Posterior cingulate gyrus (tissue), 11 donors: ENCODE measurements at places on chromosomes 7 and 10.

DNA sequence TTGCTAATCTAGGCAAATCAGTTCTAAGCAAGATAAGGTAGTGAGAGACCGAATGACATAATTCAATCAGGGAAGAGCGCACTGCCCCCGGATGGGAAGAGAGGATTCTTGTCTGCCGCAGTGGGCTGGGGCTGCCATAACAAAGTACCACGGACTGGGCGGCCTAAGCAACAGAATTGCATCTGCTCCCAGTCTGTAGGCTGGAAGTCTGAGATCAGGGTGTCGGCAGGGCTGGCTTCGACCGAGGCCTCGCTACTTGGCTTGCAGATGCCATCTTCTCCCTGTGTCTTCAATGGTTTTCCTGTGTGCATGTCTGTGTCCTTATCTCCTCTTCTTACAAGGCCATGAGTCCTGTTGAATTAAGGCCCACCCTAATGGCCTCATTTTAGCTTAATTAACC, 59.7 kb upstream of the TMEM72 start:
- DNase-seq, result no peak

DNA sequence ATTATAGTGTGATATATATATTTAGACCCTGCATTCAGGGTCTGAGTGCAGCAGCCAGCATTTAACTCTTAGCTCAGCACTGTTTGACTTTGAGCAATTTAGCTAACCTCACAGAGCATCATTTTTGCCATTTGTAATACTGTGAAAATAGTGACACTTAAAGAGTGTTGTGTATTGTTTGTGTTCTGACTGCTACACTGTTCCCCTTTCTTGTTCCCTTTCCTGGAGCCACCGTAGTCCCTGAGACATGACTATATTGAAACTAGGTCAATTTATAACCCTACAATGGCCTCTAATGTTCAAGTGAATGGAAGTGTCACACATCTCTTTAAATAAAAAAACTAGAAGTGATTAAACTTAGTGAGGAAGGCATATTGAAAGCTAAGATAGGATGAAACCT, 20.3 kb upstream of the CD36 start:
- no peak for DNase-seq

DNA sequence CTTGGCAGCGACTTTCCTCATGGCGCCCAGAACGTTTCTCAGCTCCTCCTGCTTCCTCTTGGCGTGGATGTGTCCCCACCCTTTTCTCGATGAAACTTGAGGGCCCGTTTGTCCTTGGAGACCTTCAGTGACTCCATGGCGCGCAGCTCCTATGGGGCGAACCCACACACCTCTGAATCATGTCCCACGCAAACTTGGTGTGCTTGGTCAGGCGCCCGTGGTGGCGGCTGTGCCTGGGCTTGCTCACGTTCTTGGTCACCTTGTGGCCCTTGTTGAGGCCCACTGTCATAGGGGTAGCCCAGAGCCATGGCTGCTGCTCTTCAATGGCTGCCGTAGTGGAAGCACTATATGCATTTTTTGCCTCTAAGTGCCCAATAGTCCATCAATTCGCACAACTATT, 117.5 kb upstream of the FOXP2 start:
- DNase-seq, result no peak

DNA sequence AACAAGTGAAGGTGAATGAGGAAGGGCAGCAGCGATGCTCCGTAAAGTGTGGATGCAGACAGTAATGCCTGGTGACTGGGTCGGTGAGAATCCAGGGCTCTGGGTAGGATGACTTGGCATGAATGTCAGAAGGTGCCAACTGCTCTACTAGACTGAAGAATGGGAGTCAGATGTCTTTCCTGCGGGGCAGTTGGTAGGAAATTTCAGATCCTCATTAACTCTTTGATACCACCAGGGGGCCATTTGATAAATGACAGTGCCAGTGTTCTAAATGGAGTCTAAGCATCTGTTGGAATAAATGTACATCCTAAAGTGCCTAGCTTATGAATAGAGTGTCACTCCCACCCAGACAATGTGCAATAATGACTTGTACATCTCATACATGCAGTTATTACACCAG, 462.0 kb downstream of the GRM8 start:
- no peak for DNase-seq

GRCh38 chr7:39594988-39595620, 28.3 kb upstream of the RALA start:
- no peak for DNase-seq

GRCh38 chr7:120402801-120403200, 129.8 kb downstream of the KCND2 start:
- no peak for DNase-seq

GRCh38 chr7:147235645-147236382, 1119.2 kb downstream of the CNTNAP2 start:
- no peak for DNase-seq

GRCh38 chr10:15444105-15445005, 73.3 kb upstream of the FAM171A1 start:
- no peak for DNase-seq

- no peak for DNase-seq
Measured at GRCh38 chr10:35208949-35209613, 82.4 kb downstream of the CREM start.

DNA sequence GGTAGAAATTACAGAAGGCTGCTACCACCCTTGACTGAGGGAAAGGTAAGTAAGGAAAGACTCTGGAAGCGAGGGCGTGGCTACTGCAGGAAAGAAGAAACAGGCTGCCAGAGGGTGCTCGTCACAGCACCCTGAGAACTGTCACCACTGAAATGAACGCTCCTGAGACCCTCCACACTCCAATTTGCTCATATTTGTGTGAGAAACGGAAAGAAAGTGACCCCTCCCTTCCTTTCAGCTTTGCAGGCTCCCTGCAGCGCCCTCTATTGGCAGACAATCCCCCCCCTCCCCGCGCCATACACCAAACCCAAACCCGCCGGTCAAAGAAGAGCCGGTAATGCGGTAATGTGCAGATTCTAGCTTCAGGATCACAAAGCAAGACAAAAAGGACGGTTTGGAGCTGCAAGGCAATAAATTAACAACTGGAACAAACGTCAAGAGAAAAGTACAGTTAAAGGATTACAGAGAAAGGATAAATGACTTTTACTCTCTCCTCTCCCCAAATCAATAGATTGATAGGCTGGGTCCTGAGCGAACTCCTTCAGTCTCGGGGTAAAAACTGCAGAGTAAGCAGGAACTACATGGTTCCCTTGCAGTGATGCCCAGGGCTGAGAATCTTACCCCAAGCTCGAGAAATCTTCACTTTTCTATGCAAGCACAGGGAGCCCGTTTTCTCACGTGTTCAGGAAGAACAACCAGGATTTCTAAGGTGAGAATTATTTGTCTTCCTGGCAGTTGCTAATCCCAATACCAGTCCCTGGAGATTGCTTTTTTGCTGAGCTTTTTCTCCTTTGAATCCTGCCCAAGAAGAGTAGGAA, 47.6 kb downstream of the STEAP1B start:
- DNase-seq, result peak; percentile 90

DNA sequence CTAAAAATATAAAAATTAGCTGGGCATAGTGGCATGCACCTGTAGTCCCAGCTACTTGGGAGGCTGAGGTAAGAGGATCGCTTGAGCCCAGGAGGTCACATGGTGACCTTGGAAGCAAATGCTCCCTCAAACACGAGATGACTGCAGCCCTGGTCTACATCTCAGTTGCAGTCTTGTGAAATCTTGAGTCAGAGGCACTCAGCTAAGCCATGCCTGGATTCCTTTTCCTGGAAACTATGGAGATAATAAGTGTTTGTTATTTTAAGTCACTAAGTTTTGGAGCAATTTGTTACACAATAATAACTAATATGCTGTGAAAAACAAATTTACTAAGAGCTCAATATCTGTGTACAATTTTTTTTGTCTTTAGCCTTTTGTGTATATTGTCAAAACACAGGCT, 284.3 kb upstream of the KAT6B start:
- DNase-seq, result no peak

DNA sequence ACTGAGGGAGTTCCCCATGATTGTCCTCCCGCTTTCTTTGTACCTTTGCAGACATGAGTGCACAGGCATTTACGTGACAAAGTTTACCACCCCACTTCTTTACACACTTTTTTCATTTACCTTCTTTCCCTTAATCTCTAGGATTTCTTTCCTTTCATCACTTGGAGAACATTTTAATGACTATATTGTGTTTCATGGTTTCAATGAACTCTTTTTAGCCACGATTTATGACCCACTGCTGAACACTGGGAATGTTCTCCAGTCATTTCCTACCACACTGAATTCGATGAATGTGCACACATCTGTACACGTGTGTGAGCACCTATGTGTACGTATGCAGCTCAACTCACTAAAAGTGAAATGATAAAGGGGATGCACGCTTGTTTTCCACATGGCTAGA, 371.7 kb upstream of the IGFBP3 start:
- no peak for DNase-seq

GRCh38 chr10:92103376-92104090, 180.0 kb downstream of the BTAF1 start:
- no peak for DNase-seq

GRCh38 chr10:119364645-119365600, 157.6 kb downstream of the GRK5 start:
- no peak for DNase-seq

DNA sequence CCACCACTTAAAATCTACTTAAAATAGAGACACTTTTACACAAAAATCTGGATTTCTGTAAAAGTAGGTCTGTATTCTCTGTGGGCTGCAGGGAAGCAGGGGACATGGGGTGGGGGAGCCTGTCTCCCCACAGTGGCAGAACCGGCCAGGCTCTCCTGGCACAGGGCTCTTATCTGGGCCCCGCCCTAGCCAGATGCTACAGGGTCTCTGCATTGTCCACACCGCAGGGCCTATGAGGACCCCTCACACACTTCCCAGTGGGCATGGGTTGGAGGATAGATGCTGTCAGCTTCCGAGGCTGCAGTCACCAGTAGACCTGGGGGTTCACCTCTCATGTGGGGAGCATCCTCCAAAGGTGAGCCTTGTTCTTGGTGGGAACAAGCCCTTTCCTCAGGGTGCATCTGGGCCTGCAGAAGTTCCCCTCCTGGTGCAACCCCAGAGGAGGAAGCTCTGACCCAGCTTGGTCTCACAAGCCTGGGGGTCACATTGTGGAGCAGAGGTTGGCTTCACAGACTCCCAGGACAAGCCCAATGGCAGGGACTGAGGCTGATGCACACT, 15.4 kb upstream of the MYL7 start:
- DNase-seq, result peak; percentile 30

GRCh38 chr10:77511498-77512218, 126.0 kb downstream of the KCNMA1 start:
- DNase-seq, result no peak

DNA sequence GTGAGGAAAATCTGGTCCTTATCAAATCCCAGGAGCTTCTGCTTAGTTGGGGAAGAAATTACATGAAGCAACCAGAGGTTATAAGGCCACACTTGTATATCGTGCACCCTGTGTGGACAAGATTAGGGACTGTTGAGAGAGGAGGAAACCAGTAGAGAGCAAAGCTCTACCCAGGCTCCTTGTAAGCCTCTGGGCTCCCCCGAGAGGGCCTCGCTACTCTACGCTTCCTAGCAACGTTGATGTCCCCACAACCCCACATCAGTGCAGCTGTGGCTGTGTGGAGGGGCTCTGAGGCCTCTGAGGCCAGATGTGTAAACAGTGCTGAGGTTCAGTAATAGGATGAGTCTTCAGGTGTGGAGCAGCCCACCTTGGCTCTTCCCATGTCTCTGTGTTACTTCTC, 16.0 kb downstream of the HIF1AN start:
- DNase-seq, result no peak

- no peak for DNase-seq
Measured at GRCh38 chr7:54738737-54739136, 20.3 kb downstream of the SEC61G start.

DNA sequence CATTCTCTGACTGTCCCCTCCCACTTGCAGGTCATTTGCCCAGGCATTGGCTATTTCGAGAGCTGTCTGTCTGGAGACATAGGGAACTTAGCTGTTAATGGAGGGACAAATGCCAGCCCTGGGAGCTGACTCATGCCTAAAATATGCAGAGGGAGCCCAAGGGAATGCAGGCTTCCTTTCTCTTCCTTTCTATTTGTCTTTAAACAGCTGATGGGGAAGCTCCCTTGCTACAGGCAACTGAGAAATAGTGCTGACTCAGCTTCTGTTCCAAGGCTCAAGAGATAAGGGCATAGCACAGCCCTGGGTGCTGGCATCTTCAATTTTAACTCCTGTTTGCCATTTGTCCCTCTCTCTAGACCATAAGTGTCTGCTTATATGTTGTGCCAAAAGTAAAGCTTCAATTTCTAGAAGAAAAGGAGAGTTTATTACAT, 82.7 kb upstream of the C1GALT1 start:
- peak; percentile 20 for DNase-seq

DNA sequence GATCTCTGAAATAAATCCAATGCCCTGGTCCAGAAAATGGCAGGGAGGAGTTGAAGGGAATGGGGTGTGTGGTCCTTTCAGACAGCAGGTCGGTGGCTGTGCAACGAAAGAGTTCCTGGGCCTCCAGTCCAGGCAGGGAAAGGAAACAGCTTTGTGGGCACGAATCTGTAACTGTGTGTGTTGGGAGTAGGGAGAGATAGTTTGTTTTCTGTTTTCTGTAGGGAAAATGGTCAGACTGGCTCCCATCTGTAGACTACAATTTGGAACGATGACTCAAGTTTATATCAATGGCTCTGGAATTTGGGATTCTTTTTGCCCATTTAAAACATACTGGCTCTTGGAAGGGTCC, 2.6 kb upstream of the HOXA9 start:
- no peak for DNase-seq

DNA sequence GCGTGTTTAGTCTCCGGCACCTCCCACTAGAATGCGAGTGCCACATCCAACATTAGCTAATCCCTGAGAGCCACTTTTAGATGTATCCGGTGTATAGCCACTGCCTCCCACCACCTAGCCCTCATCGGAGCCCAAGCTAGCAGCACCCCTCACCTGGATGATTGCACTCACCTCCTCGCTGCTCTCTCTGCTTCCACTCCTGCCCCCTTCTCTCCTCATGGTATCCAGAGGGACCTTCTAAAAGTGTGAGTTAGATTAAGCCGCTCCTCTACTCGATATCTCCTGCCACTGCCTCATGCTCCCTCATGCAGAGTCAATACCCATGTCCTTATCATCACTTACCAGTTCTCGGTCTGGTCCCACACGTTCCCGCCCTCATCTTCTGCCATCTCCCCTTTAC, 125.3 kb downstream of the RAB11FIP2 start:
- DNase-seq, result no peak

DNA sequence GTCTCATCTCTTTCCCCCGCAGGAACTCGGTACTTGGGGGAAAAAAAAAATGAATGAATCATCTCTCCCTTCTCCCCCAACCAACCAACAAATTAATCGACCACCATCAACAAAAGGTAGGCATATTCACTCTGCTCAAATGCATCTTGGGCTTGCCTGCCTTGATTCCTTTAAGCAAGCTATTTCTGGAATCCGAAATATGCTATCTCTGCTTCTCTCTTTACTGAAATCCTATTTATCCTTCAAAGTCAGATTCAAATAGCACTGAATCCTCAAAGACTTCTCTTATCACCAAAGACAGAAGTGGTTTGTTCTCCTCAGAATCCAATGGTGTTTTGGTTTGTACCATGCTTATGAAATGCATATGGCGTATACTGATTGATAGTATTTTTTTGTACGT, 49.6 kb upstream of the TPK1 start:
- DNase-seq, result no peak
